Daoy (cell line): ENCODE measurements at places on chromosomes 11 and 22. TPM values are rescaled to one million over a fixed set of nuclear protein-coding genes. Genes with fewer than 3 reads are reported as not detected.

BARX2 gene
- total RNA-seq: 0.51 TPM in 1 of 2 replicates, not detected in the other

LAYN gene
- 19.3 and 25.9 TPM in 2 replicates for total RNA-seq

RASGRP2 gene
- total RNA-seq: not detected in 2 replicates

GRCh38 chr11:130469181-130469580, 20.7 kb downstream of the ADAMTS15 start:
- DNase-seq: no peak

- no peak for DNase-seq
These were observed 86.6 kb downstream of the MAML2 start for GRCh38 chr11:96256215-96257011.

- no peak for DNase-seq
These were observed 176.4 kb downstream of the KIRREL3 start for GRCh38 chr11:126824035-126824607.
